ENCODE measurements at places on chromosomes 2 and 18.

DNA sequence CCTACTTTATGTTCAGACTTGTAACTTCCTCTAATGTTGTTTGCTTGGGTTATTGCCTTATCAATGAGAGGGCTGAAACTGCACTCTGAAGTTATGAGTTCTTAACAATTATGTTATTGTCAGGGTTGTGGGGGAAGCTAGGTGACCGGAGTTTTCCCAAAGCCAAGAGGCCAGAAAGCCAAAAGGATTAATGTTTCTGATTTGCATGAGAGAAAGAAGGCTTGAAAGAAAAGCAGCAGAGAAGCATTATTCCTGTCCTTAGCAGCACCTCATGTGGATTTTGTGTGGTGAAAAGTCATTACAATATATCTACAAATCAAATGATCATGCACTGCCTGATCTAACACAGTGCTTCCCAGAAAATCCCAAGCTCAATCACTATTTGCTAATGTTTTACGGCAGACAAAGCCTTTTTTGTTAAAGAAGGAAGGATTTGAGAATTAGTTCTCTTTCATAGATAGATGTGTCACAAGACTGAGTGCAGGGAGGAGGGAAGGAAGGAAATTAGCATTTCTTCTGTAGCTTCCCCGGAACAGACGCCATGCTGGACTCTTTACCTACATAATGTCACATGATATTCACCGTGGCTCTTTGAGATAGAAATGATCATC lies 203.2 kb downstream of the ALK start:
- no peak for DNase-seq

- DNase-seq: no peak
Measured at GRCh38 chr2:121334581-121335293, 49.7 kb upstream of the TFCP2L1 start.

DNA sequence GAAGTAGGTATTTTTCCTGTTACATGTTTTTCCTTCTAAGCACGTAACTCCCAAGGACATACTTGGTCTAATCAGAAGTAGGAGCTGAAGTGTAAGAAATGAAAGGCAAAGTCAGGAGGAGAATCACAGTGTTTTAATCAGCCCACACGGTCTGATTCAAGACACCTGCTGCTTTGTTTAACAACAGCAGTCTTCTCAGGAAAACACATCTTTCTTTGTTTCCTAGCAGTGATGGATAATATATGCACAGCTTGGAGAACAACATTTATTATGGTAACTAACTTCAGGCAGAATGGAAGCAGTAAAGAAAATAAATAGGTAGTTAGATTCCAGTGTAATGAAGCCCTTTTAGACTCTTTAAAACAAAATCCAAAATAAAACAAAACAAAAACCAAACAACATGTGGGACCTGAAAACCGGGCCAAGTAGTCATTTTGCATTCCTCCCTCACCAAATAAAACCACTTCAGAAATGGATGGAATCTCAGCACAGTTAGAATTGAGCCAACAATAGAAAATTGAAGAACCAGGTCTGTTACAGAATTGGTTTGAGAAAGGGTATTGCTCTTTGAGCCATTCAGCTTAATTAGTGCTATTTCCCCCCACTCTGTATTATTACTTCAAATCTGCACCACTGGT lies 61.1 kb upstream of the UGP2 start:
- DNase-seq: no peak

DNA sequence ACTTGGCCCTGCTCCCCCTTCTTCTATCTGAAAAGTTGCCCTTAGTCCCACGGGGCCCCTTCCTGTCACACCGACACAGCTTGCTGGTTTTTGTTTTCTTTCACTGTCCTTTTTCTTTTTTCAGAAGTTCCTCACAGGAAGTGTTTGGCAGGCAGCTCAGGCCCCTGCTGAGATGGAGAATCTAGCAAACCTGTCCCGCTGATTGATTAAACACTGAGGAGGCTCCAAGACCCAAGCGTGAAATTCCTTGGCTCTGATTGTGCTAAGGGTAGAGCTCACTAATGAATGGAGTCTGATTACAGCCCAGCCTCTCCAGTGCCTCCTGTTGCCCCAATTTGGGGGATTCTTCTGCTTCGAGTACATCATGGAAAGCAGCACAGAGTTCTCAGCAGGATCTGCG lies 365.9 kb upstream of the MEX3C start:
- no peak for DNase-seq

DNA sequence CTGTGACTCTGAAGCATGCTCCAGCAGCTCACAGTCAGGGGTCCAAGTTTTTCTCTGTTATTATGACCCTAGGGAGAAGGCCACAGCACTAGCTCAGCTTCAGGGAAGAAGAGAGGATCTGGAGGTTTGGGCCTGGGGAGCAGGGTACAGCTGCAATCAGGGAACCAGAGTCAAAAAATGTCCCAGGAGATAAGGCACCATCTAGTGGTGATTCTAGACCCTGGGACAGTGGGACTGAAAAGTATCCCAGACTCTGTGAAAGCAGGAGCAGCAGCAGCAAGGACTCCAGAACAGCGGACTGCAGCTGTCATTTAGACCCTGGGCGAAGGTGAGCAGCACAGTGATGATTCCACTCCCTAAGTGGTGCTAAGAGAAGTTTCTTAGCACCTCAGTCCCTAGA lies 278.4 kb upstream of the DDX18 start:
- DNase-seq: no peak

- no peak for DNase-seq
Measured at GRCh38 chr2:129070663-129071062, 752.0 kb upstream of the HS6ST1 start.

DNA sequence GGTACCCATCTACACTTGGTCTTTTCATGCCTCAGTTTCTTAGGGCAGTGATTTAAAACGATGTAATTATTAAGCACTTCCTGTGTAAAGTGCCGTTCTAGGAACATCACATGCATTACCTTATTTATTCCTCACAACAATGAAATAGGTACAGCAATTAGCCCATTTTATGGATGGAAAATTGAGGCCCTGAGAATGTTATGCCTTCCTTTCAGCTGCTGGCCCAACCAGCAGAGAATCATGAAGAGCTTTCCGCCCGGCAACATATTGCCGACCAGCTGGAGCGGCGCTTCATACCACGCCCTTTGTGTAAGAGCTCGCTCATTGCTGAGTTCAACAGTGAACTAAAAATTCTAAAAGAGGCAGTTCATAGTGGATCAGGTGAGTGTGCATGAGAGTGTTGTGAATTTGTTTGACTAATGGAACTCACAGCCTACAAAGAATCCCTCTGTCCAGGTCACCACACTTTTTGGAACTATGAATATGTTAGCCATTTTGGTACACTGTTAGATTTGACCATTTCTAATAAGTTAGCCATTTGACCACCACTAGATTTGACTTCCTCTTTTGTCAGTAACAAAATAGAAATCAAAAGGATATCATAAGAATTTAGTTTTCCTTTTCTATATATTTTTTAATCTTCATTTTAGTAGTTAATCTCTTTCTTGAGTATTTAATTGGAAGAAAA lies 25.6 kb upstream of the RPE start:
- no peak for DNase-seq

- DNase-seq: no peak
Measured at GRCh38 chr2:239723486-239724193, 301.5 kb downstream of the NDUFA10 start.

DNA sequence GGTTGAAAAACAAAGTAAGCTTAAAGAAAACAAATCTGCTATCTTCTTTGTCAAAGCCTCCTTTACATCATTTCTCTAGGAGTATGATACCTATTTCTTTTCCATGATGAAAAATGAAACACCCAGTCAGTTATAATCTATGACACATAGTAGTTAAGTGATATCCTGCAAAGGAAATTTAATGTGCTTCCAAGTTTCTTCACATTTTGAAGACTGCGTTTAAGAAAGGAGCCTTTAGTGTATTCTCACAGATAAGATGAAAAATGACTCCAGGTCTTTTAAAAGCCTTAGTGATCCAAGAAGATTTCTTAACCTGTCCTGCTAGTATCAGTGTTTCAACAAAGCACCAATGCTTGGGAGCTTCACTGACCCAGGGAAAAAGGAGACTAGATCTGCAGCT lies 356.7 kb downstream of the CCDC85A start:
- DNase-seq: no peak

Measured in kidney capillary endothelial cell (primary cell).